DMS79 (cell line): ENCODE measurements at places on chromosomes 5 and 9.

GRCh38 chr5:29498412-29498811 lies 1695.1 kb upstream of the CDH6 start:
- no peak for DNase-seq

DNA sequence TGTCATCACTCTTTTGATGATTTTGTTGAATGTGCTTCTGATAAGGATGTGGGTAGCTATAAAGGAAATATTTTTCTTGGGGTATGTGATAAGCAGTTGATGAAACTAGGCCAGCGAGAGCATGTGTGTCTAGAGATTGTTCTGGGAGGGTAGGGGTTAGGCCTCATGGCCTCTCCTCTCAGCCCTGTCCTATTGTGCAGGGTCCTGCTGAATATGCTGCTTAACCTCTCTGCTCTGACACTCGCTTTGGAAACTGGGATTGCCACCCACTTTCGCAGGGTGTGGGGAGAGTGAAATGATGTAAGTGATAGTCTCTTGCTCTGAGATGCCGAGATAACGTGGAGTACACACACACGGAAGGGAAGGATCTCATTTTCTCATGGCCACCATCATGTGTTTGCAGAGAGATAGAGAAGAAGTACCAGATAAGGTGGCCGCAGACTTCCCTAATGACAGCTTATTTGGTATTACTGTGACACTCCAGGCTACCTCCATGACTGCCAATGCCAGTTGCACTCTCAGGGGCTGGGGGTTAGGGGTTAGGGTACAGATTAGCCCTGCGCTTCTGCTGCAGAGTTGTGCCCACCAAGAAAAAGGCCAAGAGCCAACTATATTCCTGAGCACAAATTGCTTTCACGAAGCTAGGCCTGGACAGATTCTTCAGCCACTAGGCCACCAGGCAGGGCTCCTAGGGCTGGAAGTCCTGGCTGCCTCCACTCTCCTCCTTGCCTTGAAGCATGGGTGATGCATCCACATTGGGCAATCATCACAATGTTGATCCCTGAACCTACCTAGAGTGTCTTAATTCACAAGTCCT lies 25.2 kb upstream of the TNFAIP8 start:
- DNase-seq = no peak

DNA sequence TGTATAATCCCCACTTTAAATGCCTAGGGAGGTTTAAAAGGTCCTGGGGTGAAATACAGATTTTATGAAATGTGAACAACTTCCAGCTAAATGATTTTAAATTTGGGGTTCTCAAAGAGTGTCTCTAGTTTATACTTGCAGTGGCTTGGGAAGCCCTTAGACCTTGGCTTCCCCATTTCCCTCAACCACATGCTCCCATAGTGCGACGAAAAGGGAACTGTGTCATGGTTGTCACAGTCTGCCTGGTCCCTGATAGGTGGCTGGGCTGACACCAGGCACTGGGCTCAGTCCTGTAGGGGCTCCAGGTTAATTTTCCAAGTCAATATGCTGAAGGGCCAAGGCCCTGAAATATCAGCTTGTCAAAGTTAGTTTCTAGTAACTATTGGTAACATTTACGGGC lies 10.4 kb upstream of the CXCL14 start:
- no peak for DNase-seq

GRCh38 chr5:6486074-6486473 lies 37.4 kb downstream of the UBE2QL1 start:
- no peak for DNase-seq

GRCh38 chr5:4275232-4275631 lies 679.6 kb downstream of the IRX1 start:
- DNase-seq = no peak

DNA sequence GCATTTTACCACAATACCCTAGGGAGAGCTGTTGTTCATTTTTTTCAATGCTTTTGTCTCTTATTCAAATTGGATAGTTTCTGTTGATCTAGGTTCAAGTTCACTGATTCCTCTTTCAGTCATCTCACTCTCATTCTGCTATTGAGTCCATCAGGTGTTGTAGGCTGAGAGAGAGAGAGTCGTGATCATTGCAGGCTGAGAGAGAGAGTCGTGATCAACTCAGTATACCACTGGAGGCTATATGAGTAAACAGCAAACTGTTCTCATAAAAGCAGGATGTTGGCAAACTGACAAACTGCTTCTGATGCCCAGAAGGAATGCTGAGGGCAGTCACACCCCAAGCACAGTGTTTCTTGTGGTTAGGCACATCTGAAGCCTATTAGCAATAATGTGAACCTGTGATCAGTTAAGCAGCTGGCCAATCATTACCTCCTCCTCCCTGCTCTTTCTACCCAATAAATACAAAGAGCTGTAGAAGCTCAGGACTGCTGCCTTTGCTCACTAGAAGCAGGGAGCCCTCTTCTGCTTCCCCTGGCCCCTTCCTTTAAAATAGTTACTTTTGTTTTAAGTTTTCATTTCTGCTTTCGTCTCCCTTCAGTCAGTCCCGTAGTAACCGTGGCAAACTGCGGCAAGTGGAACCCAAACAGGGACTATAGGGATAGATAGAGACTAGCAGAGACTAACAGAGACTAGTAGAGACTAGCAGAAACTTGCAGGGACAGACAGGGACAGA lies 476.1 kb upstream of the ACO1 start:
- DNase-seq = no peak

GRCh38 chr9:126548312-126548711 lies 65.4 kb upstream of the LMX1B start:
- no peak for DNase-seq

DNA sequence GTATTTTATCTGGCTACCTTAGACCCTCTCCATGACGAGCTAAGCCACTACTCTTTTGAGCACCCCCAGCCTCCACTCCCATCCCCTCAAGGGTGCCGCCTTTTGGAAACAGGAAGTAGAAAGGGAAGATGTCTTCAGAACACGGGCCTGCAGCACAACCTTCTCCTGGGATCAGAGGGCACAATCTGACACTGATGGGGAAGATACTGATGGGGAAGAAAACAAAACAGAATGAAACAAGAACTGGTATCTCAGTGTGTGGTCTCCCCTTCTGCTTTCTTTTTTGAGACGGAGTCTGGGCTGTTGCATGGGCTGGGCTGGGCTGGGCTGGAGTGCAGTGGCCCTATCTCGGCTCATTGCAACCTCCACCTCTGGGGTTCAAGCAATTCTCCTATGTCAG lies 539.7 kb upstream of the DAP start:
- no peak for DNase-seq

DNA sequence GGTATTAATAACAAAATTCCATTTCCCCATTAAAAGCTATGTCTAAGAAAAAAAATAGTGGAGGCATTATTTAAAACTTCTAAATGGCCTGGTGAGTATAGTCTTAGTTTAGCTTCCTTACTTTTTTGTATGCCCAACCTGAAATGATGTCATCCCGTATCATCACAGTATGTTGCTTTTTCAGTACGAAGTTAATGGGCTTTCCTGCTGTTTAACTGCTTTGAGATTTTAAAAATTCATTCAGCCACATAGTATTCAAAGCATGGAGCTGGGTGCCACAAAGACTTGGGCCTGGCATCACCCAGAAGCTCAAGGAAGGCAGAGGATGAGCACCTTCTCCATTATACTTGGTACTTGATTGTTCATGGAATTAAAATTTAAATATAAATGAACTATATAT lies 7.4 kb downstream of the F2RL2 start:
- DNase-seq = no peak

- DNase-seq = no peak
These were observed 205.2 kb upstream of the ZNF608 start for GRCh38 chr5:124951661-124952060.

- DNase-seq = no peak
These were observed 665 bp downstream of the RASA1 start for GRCh38 chr5:87268126-87268969.

- no peak for DNase-seq
These were observed 92.2 kb upstream of the TRPM3 start for GRCh38 chr9:71213633-71214032.

DNA sequence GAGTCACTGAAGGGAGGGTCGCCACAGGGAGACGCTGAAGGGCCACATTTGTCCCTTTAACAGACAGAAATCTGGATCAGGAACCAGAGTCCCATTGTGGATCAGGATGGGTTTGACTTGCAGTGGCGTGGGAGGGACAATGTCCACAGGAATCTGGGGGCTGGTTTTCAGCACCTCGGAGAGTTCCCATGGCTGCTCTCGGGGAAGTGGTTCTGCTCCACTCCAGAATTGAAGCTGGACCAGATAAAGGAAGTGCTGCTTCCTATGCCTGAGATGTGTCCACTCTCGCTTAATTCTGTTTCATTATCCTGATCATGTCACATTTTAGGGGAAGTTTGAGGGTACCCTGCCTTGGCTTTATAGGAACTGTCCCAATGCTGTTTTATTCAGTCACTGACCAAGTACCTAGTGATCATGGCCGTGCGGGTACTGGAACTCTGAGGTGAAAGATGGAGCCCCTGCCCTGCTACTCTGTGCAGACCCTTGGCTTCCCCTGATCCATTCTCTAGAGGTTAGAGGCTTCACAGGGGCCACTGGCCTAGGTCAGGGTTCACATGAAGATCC lies 28.7 kb downstream of the ENHO start:
- no peak for DNase-seq

- no peak for DNase-seq
These were observed 188.1 kb downstream of the RFX3 start for GRCh38 chr9:3337515-3338225.

- DNase-seq = peak; percentile 88
These were observed 24.4 kb downstream of the FAM163B start for GRCh38 chr9:133584559-133585476.

DNA sequence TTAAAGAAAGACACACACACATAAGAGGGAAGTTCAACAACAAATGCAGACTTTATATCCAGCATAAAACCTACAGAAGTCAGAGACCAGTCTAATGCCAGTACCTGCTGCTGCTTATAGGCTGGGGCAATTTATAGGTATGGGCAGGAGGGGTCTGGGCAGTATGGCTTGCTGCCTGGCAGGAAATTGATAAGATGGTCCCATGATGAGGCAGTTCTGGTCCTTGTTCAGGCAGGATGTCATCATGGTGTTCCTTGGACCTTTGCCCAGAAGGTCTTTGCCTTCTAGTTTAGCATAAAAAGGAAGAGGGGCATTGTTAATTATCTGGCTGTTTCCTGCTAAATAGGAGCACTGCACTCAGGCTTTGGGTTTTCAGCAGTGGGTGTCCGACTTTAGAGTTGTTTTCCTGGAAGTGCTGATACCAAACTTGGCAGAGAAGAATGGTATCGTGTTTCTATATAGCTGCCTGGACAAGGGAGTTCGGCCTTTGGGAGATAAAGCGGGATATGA lies 10.4 kb upstream of the PDCD1LG2 start:
- peak; percentile 22 for DNase-seq

DNA sequence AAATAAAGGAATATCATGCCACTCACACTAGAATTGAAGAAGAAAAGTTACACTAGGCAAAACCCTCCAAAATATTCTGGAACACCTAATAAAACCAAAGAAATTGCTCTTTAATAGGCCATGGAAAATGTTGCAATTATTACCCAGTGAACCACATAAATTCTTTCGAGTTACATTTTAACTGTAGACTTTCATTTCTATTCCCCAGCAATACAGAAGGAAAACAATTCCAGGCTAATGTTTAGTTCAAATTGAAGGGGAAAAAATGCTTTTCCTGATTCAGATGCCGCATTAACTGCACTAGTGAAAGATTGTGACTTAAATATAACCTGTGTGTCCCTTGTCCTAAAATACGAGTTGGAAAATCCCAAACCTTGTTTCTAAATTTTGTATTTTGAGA lies 439.3 kb upstream of the ADAMTS16 start:
- no peak for DNase-seq

DNA sequence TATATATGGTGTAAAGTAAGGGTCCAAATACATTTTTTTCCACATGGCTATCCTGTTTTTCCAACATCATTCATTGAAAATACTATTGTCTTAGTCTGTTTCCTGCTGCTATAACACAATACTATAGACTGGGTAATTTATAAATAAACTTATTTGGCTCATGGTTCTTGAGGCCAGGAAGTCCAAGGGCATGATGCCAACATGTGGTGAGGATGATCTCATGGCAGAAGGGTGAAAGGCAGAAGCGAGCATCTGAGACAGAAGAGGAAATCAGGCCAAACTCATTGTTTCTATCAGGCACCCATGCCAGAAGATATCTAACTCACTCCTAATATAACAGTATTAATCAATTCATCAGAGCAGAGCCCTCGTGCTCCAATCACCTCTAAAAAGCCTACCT lies 42.6 kb downstream of the ANKRD55 start:
- DNase-seq = no peak

GRCh38 chr9:136868644-136869043 lies 2.5 kb upstream of the EDF1 start:
- DNase-seq = no peak

DNA sequence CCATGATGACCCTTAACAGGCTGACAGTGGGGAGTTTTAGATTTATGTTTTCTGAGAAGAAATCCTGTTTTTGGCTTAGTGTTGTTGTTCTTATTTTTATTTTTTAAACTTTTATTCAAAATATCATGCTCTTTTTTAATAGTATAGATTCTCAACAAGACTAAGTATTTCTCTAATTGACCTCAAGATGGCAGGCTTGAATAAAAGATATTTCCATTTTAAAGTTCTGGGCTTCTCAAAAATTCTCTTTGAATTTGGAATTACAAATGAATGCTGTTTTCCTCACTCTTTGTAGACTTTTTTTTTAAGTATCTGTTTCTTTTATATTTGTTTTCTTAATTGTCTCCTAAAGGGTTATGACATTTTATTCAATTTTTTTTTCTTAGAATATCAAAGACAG lies 50.0 kb upstream of the SH3GL2 start:
- peak; percentile 4 for DNase-seq

- no peak for DNase-seq
These were observed 197.8 kb downstream of the GLIS3 start for GRCh38 chr9:4102078-4102477.

GRCh38 chr9:36489453-36489852 lies 83.2 kb upstream of the MELK start:
- DNase-seq = no peak

DNA sequence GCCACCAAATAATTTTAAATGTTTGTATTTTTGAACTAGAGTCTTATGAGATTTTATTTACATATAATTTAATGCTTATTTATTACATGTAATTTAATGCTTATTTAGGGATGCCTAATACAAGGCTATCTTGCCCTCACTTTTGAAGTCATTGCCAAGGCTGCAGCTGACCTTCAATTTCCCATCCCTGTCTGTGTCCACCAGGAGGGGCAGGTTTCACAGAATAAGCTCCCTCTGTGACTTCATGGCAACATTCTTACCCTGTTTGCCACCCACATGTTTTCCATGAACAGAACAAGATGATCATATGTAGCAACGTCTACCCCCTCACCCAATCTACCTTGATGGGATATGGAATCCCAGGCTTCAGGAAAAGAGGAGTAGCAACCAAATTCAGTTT lies 27.0 kb downstream of the C5 start:
- DNase-seq = no peak
